Stimulated activated CD8-positive, alpha-beta memory T cell treated with anti-CD3 and anti-CD28 coated beads, Interleukin-15, amount 100 ng/mL, for 1 hour (primary cell): ENCODE measurements at places on chromosomes 7 and 10.

- DNase-seq, result no peak
Measured at GRCh38 chr7:5827755-5828154, 46.3 kb upstream of the RNF216 start.

GRCh38 chr7:127838816-127839415 lies 186.9 kb downstream of the SND1 start:
- no peak for DNase-seq

- DNase-seq, result no peak
Measured at GRCh38 chr7:156635529-156636385, 4.8 kb upstream of the RNF32 start.

GRCh38 chr7:131302446-131302845 lies 25.2 kb upstream of the MKLN1 start:
- no peak for DNase-seq

- no peak for DNase-seq
Measured at GRCh38 chr7:901388-902154, 25.2 kb downstream of the GET4 start.
